ENCODE measurements at places on chromosomes 16 and 17. TPM values are rescaled to one million over a fixed set of nuclear protein-coding genes. Genes with fewer than 3 reads are reported as not detected.
A peak's percentile ranks its signal among the peaks of the same experiment; 100 is the strongest.

GRCh38 chr17:76969598-76970172 lies 101.5 kb downstream of the MGAT5B start:
- peak; percentile 64 for DNase-seq

The TNFRSF17 gene
- 38.8 TPM for total RNA-seq

GRCh38 chr17:44277976-44278375 lies 10.0 kb upstream of the SLC4A1 start:
- DNase-seq = no peak

- no peak for DNase-seq
These were observed 29.0 kb downstream of the ZNF750 start for GRCh38 chr17:82810644-82811430.

DNA sequence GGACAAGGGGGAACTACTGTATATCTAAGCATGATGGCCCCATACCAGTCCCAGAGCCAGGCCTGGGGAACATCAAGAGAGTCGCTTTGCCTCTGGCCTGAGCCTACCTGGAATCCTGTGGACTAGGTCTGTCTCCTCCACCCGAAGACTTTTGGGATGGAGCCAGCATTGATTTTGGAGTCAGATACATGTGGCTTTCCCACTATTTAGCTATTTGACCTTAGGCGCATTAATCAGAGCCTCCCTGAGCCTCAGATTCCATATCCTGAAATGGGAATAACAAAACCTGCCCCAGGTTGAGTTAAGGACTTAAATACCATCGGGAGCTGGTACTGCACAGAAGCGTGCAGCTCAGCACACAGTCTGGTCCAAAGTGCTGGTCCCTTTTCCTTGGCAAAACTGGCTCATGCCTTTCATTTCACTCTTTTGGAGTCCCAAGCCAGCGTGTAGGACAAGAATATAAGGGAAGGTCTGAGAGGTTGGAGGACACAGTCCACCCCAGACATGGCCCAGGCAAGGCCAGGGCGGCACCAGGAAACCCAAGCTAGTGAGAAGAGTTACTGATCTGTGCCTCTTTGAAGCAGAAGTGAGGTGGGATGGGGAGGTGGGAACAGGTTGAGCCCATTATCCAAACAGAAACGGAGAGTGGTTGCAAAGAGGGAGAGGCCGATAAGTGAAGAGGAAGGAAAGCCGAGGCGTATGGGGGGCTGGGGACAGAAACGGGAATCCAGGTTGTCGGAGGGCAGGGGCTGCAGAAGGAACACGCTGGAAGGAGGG lies 986 bp downstream of the FA2H start:
- DNase-seq = no peak

DNA sequence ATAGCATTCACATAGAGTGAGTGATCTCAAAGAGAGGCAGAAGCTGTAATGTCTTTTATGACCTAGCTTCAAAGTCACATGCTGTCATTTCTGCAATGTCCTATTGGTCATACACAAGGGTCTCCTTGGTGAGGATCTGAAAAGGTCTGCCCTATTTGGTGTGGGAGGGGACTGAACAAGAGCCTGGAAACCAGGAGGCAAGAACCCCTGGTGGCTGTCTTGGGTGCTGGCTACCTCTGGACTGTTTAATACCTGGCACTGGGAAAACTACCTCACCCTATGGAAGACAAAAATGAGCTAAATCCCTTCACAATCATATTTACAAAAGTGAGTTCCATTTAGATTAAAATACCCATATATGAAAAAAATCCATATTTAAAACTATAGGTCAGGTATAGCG lies 9.0 kb downstream of the KCTD13 start:
- no peak for DNase-seq

The BICDL2 gene
- not detected for total RNA-seq

The PYDC1 gene
- total RNA-seq = not detected

The EPX gene
- not detected for total RNA-seq

DNA sequence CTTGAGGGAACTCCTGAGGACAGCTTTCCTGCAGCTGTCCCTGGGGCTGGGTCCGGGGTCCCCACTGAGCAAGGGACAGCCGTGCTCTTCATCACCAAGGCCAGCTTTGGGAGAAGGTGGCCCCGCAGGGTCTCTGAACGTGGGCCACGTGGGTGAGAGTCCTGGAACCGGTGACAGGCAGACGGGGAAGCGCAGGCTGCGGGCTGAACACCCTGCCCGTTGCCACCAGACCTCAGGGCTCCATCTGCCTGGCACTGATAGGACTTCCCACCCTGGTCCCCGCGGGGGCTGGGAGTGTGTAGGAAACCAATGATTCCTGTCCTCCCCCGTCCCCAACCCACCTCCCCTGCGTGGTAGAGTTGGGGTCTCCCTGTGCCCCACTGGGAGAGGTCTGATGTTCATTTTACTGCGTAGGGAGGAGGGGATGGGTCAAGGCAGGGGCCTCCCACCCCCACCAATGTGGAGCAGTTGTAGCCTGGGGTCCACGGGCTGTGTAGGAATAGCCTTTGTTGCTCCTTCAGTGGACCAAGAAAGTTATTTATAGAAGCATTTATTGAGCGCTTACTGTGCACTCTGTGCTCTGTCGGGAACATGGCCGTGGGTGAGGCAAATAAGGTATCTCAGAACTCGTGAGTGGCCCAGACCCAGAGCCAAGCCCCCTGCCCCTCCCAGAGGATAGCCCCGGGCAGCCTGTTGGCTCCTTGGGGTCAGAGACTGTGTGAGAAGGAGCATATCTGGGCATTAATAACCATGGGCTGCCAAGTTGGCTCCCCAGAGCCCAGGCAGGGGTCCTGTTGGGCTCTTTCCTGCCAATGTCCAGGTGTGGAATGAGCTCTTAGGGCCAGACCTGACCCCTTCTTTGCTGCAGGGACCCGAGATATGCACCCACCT lies 1.3 kb downstream of the ADGRG1 start:
- no peak for DNase-seq

DNA sequence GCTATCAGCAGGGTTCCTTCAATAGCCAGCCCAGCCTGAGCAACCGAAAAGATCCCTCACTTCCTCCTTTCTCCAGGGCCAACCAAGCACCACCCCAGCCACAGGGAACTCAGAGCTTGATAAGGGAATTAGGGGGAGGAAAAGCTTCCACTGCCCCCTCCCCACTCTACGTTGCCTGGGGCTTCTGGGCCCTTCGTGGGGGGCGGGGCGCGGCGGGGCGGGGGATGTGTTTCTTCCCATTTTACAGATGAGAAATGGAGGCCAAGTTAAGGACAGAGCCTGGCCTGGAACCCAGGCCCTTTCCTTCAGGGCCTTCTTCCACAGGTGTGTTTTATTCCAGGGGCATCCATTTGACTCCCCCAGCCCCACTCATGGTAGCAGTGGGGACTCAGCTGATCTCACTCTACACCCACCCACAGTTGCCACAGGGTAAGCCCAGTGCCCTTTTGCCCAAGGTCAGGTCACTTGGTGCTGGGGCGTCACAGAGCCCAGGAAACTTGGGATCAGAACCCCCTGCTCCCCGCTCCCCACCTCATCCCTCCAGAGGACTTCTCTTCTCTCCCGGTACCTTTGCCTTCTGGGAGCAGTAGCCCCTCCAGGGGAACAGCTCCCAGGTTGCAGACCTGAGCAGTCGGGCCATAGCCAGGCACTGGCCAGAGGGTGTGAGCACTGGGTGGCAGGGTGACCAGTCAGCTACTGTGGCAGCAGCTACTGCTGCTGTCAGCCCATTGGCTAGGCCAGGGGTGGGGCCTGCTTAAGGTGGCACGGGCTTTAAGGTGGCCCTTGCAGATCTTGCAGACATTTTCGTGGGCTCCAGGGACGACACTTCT lies at the start of gene LDHD:
Gene LDHD, minus strand, starts transcription at position 700 of the 830 bp plus-strand sequence. Its CDS starts 60 bp downstream, at position 640.
- DNase-seq = no peak

The CA10 gene
- not detected for total RNA-seq

- no peak for DNase-seq
These were observed 15.9 kb downstream of the KPNB1 start for GRCh38 chr17:47665655-47666054.

DNA sequence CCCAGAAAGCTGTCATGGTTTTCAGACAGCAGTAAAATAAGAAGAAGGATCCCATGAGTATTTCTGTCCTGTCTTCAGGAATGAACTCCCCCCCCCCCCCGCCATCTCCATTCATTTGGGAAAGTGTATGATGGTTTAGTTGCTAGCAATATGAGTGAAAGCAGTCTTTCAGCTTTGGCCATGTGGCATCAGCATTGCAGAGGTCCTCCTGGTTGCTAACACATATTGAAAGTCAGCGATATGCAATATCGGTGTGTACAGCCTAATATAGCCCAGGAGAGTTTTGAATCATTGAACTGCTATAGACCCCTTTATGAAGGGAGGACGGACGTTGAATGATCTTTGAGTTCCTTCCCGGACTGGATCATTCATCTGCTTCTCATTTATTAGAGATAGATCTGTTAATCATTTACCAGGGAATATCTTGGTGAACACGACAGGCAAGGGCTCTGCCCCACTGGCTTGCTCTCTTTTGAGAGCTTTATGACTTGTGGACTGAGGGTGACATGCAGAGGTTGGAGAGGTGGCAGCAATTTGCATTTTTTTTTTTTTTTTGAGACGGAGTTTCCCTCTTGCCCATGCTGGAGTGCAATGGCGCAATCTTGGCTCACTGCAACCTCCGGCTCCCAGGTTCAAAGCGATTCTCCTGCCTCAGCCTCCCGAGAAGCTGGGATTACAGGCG lies 25.2 kb downstream of the DEF8 start:
- no peak for DNase-seq

The TTLL6 gene
- total RNA-seq = not detected

GRCh38 chr17:12667299-12667958 lies 1.7 kb downstream of the MYOCD start:
- DNase-seq = peak; percentile 22

GRCh38 chr17:49980703-49981197 lies 11.8 kb downstream of the DLX4 start:
- DNase-seq = no peak

The PLLP gene
- not detected for total RNA-seq
